ENCODE measurements at places on chromosomes 4 and X.

DNA sequence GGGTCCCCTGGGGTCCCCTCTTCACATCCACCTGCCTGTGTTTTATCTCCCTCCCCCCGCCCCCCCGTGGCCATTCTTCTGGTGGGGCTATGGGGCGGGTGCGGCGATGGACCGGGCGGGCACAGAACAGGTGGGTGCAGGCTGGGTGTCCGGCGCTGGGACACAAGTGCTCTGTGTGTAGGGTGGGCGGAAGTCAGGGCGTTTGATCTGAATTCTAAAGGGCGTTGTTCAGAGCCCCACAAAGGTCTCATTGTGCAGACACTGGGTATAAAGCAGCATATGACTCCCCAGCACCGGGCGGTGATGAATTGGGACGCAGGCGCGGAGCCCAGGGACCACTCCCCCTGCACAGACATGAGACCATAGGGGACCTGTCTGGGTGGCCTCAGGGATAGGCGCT is at the start of gene GJB1:
TSS of gene GJB1 (plus strand) at position 296 of the 400 bp plus-strand sequence. CDS start 484 bp downstream, outside the sequence.
- peak; percentile 42 for DNase-seq

- DNase-seq, result no peak
Measured at GRCh38 chrX:139020801-139021200, 309.3 kb upstream of the FGF13 start.

DNA sequence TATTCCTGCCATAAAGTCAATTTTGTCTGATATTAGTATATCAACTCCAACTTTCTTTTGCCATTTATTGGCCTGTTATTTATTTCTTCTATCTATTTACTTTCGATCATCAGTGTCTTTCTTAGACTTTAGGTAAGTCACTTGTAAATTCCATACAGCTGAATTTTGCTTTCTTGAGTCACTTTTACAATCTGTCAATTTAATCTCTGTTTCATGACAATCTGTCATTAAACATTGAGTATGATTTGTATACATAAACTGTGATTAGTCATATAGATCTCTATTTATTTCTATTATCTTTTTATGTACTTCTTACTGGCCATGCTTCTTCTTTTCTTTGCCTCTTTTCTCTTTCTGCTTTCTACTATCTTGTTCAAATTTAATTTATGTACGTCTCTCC is 160.1 kb downstream of the TMA16 start:
- DNase-seq, result no peak

DNA sequence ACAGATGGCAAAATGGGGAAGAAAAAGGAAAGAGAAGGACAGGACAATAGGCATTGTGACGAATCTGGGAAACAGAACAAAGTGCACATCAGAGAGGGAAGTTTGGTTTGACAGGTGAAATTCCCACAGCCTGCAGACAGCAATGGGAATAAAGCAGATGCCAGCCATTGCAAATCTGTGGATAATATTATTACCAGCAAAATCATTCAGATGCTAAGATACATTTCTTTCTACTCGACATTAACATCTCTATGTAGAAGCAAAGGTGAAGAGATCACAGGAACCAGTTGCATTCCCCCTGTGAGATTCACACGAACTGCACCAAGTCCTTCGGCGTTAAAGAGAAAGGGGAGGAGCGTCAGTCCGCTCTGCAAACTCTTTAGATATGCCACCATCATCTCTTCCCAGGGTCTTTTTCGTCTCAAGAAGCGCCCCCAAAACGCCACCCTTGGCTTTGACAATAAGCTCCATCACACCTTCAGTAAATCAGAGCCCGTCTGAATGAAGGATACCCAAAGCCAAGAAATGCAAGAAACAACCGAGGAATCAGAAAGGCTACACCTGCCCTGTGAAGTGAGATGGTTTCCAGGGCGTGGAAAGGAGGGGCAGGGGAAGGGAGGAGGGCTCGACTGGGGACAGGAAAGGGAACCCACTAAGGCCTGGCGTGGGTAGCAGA is 1.9 kb downstream of the NEUROG2 start:
- DNase-seq, result no peak

DNA sequence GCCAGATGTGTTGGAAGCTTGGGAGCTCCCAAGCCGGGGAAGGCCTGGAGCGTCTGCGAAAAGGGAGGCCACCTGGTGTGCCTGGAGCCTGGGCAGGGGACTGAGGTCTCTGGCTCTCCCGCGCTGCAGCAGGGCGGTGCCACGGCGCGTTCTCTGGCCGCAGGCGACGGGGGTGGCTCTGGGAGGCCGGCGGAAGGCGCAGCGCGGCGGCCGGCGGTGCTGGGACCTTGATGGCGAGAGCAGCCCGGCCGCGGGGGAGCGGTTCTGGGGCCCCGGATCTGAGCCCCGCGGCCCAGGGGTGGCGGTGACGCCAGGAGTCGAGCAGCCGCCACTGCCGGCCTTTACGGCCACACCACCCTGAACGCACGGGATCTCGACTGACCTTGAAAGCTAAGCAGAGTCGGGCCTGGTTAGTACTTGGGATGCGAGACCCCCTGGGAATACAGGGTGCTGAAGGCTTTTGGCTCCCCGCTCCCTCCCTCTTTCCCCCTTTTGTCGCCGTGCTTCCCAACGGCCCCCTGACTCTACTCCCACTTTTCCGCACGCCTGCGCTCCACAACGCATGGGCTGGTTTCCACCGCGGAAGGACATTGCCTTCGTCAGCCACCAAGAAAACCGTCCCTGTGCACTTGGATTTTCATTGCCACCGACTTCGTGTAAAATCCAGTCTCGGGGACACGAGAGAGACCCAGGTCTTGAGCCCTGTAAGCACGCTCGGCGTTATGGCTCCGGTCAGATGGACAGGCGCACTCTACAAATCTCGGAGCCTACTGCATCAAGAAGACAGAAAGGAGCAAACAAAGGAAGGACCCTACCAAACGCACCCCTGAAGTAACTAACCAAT is 9.5 kb downstream of the FRG2 start:
- no peak for DNase-seq

GRCh38 chrX:19869193-19869592 is 18.2 kb downstream of the SH3KBP1 start:
- DNase-seq, result no peak

- DNase-seq, result no peak
Measured at GRCh38 chrX:27039332-27039731, 423.8 kb downstream of the PPP4R3C start.

DNA sequence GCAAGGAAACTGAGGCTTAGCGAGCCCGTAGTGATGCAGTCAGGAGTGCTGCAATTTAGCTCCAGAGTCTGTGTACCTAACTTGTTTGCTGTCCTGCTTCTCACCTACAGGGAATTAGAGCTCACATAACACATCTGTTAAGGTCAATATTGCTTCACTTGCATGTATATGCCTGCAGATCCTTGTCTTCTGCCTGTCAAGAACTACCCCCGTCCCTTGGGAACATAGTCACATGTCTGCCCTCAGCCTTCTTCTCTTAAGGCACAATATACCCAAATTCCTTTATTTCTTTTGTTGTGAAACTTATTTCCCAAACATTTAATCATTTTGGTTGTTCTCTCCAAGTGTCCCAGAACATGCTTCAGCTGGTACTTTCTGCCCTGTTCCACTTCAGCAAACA is 103.3 kb upstream of the LEF1 start:
- DNase-seq, result no peak

- DNase-seq, result no peak
Measured at GRCh38 chr4:48967101-48967500, 19.0 kb upstream of the CWH43 start.

- no peak for DNase-seq
Measured at GRCh38 chr4:173417833-173418232, 18.9 kb upstream of the SCRG1 start.

GRCh38 chr4:38905652-38906385 is 38.2 kb downstream of the FAM114A1 start:
- DNase-seq, result no peak

- no peak for DNase-seq
Measured at GRCh38 chr4:95539106-95539505, 9.7 kb downstream of the UNC5C start.

- DNase-seq, result no peak
Measured at GRCh38 chr4:67291644-67292043, 253.7 kb downstream of the CENPC start.

DNA sequence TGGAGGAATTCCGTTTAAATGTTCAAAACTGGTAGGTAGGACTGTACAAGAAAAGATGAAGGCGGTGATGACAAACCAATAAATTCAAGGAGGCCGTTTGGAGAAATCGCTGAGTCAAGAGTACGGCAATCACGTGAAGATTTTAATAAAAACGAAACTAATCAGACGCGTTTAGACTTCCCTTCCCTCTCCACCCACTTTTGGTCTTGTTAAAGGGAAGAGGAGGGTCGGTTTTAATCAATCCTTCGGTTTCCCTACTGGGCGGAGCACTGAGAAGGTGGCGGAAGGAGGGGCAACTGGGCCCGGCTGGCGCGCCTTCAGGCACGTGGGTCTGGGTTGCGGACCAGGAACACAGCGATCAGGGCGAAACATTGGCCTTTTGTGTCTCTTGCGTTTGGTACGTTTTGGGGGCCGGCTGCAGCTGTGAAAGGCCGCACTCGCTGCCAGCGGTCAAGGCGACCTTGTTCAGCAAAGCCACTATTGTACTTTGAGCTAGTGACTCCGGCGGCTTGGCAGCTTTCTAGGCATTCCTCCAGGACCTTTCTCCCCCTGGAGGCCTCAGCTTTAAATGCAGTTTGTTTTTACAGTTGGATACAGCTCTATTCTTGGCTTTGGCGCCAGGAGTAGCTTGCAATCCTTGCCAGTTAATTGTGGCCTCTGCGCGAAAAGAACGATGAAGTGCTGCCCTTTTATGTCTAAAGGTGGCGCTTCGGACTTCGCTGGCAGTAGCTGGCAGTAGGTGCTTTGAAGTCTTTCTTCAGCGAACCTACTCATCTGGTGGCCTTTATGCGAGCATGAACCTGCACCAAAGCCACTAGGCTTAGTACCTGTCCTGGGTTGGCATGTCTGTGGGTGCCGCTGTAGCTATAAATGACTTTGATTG is 16.8 kb upstream of the LAMP2 start:
- DNase-seq, result peak; percentile 80

- no peak for DNase-seq
Measured at GRCh38 chr4:74067586-74067985, 29.1 kb upstream of the CXCL3 start.

GRCh38 chr4:85747882-85748491 is 273.0 kb downstream of the ARHGAP24 start:
- DNase-seq, result no peak

- no peak for DNase-seq
Measured at GRCh38 chrX:40521868-40522450, 58.8 kb upstream of the ATP6AP2 start.

- no peak for DNase-seq
Measured at GRCh38 chr4:42442601-42443000, 45.3 kb downstream of the SHISA3 start.

- DNase-seq, result no peak
Measured at GRCh38 chr4:152590179-152591031, 54.5 kb upstream of the FBXW7 start.

DNA sequence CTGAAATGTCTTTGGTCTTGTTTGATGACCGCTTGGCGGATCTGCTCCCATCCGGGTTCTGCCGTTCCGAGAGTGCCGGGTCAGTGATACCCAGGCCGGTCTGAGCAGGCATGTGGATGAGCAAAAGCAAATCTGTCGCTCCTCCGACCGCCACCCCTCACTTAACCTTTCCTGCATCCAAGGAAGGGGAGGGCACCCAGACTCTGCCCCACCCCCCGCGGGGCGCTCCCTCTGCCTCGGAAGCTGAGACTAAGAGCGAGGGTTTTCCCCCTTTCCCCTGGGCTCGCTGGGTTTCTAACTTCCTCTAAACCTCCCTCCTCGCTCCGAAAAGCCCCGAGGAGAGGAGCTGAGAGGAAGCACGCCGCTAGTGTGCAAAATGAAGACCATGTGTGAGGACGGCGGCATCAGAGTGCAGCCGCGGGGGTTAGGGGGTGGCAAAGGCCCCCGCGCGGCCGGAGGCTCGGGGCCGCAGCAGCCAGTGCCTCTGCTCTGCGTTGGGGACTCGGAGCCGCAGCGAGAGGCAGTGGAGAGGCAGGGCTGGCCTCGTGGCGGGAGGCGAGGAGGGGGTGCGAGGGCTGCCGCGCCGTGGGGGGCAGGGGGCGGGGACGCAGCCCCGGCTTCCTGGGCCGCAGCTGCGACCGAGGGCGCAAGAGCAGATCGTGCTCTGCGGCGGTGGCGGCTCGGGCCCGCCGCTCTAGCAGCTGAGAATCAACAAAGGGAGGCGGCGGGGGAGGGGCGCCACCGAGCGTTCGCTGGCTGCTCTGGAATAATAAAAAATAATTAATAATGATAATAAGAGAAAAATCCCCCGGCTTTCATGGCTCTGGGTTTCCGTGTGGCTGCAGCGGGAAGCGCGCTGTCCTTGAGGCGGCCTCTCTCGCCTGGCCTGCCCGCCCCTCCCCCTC is 55.8 kb upstream of the BCOR start:
- DNase-seq, result no peak

DNA sequence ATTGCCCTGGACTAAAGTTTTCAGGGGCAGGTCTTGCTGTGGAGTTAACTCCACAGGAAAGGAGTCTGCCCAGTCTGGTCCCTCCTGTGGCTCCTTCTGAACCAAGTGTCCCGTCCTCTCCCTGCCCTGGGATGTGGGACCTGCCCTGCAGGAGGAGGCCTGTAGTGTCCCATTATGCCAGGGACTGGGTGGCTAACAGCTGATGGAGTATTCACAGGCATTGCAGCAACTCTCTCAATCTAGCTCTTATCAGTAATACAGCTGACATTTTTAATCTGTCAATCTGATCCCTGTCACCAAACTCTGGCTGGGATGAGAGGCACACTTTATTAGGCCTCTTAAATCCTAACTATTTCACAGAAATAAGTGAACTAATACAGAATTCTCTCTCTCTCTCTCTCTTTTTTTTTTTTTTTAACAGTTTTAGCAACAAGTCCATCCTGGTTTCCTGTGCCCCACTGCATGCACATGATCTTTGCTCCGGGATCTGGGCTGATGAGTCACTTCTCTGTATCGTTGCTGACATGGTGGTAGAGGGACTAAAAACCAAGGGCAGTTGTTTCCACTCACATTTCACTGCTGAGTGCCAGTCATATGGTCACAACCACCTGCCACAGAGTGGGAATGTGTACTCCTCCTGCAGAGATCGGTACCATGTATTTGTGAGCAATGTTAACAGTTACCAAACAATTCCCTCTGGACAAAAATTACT is 39.1 kb downstream of the HAND2 start:
- no peak for DNase-seq

- no peak for DNase-seq
Measured at GRCh38 chr4:86108137-86108536, 251.7 kb downstream of the MAPK10 start.

DNA sequence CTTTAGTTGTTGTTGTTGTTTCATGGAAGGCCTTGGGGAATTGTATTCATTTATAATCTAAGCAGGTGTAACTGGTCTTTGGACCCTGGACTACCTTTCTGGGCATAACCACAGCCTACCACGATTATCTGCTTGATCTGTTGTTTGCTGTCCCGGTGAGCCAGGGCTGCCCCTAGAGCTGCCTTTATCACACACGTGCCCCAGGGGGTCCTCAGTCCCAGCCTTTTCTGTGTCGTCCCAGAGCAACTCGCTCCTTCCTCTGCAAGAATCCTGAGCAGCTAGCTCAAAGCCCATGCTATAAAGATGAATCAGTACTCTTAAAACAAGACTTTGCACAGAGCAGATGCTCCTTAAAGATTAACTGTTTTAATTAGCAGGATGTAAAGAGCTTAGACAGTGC is 273.2 kb downstream of the EVC2 start:
- DNase-seq, result no peak

- DNase-seq, result no peak
Measured at GRCh38 chr4:1927675-1928074, 56.5 kb downstream of the NSD2 start.

- no peak for DNase-seq
Measured at GRCh38 chr4:148145475-148145874, 296.7 kb downstream of the NR3C2 start.

GRCh38 chr4:133148690-133149363 is at the start of gene PCDH10:
TSS of gene PCDH10 (plus strand) at chr4:133149294. CDS start at chr4:133150141, 847 bp downstream.
- peak; percentile 98 for DNase-seq

GRCh38 chrX:139734996-139735395 is 27.0 kb upstream of the MCF2 start:
- DNase-seq, result no peak

Data from posterior cingulate gyrus (tissue), 11 donors.